Lower lobe of right lung (tissue), 2 donors: ENCODE measurements at places on chromosomes 11 and 22. TPM values are rescaled to one million over a fixed set of nuclear protein-coding genes. Genes with fewer than 3 reads are reported as not detected.

The C11orf52 gene
- 14.6 TPM for total RNA-seq

- H3K27me3 ChIP-seq: peaks cover 4% of the 10 kb centered on the region
- H3K36me3 ChIP-seq: no peaks in the 10 kb centered on the region
- H3K4me3 ChIP-seq: no peak overlapping the region
- DNase-seq: peak; percentile 63
- H3K27ac ChIP-seq: no peak overlapping the region
- H3K4me1 ChIP-seq: no peaks in the 10 kb centered on the region
Observed at GRCh38 chr22:38766076-38766777, 10.4 kb upstream of the SUN2 start.

The RRAS2 gene
- 35.8 TPM for total RNA-seq

- no peak for DNase-seq
- no peaks in the 10 kb centered on the region for H3K27me3 ChIP-seq
- no peak overlapping the region for H3K27ac ChIP-seq
- no peak overlapping the region for H3K4me3 ChIP-seq
- H3K36me3 ChIP-seq: peaks cover 8% of the 10 kb centered on the region
Observed at GRCh38 chr22:29956680-29957079, 73.7 kb downstream of the MTMR3 start.

The UBASH3B gene
- 64.7 TPM for total RNA-seq

GRCh38 chr22:41979423-41980250 is 10.4 kb downstream of the SEPTIN3 start:
- peaks cover 33% of the 10 kb centered on the region for H3K27me3 ChIP-seq
- H3K27ac ChIP-seq: no peak overlapping the region

- peak overlapping the region; percentile 99 for H3K27ac ChIP-seq
- H3K27me3 ChIP-seq: no peaks in the 10 kb centered on the region
- peaks cover 30% of the 10 kb centered on the region for H3K36me3 ChIP-seq
- H3K4me3 ChIP-seq: peak overlapping the region; percentile 69
Observed at GRCh38 chr11:112226831-112227401, 688 bp downstream of the PTS start.
